ENCODE measurements at places on chromosomes 16 and 17. TPM values are rescaled to one million over a fixed set of nuclear protein-coding genes. Genes with fewer than 3 reads are reported as not detected.

The KRTAP4-5 gene
- not detected for total RNA-seq

The CALCOCO2 gene
- 55.1 TPM for total RNA-seq

The CWC25 gene
- total RNA-seq: 11.3 TPM

The KRT27 gene
- total RNA-seq: not detected

The PRAC1 gene
- not detected for total RNA-seq

The PRSS33 gene
- not detected for total RNA-seq

The PPM1E gene
- 0.45 TPM for total RNA-seq

The DHRS13 gene
- total RNA-seq: 12.7 TPM

The ATP1B2 gene
- not detected for total RNA-seq

The TBX21 gene
- 0.22 TPM for total RNA-seq

The C16orf54 gene
- total RNA-seq: not detected

The HOXB13 gene
- total RNA-seq: not detected

The DOC2A gene
- total RNA-seq: not detected

The PPP1R1B gene
- not detected for total RNA-seq

The ATP2C2 gene
- total RNA-seq: not detected

The NTN1 gene
- 22.8 TPM for total RNA-seq

The MMD gene
- 46.9 TPM for total RNA-seq

The MRPL58 gene
- total RNA-seq: 186 TPM

The PDILT gene
- not detected for total RNA-seq

The SKAP1 gene
- 6.8 TPM for total RNA-seq

The ZFHX3 gene
- 2.3 TPM for total RNA-seq

The CCL17 gene
- not detected for total RNA-seq

The ABCA6 gene
- not detected for total RNA-seq

The RUNDC3A gene
- total RNA-seq: not detected

All from SJSA1 (cell line).